ENCODE measurements at places on chromosomes 16 and 17. TPM values are rescaled to one million over a fixed set of nuclear protein-coding genes. Genes with fewer than 3 reads are reported as not detected.

Gene TSNAXIP1
- 0.48 TPM for total RNA-seq

Gene METTL22
- 24.4 TPM for total RNA-seq

Gene TNFSF13
- total RNA-seq: 0.83 TPM

Gene SPATA32
- total RNA-seq: 0.17 TPM

Gene HEATR9
- not detected for total RNA-seq

Gene NGFR
- total RNA-seq: 0.86 TPM

Gene GLOD4
- 95.1 TPM for total RNA-seq
